ENCODE measurements at places on chromosomes 12 and 14.

DNA sequence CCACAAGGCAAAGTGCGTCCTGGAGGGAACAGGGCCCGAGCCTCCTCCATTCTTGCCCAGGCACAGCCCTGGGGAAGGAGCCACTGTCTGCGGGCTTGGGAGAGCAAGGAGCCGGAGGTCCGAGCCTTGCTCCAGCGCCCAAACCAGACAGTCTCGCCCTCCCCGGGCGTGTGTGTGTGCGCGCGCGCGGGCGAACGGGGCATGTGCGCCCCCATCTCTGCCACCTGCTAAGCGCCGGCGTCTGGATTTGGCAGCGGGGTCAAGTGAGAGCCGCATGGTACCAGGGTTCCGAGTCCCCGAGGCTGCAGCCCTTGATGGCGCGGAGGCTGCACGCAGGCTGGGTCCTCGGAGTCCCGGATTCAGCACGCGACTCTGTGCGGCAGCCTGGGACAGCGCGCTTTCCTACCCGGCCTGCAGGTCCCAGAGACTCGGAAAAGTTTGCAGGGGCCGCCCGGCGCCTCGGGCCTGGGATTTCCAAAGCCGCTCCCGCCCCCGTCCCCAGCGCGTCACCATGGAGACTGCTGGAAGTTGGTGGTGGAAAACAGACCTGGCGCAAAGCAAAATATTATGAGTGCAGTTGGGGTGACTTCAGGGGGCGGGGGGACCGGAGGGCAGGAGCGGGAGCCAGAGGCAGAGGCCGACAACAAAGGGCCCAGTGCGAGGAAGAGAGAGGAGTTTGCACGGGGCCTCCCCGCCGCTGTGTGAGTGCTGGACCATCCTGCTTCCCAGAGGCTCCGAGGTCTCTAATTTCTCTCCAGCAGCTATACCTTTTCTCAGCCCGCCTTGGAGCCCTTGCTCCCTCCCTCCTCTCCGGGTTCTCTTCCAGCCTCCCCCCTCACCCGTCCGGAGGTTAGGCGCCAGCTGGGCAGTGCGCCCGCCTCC is 4.2 kb downstream of the RFX4 start:
- no peak for DNase-seq

GRCh38 chr12:79624378-79624777 is 66.4 kb downstream of the PAWR start:
- no peak for DNase-seq

- no peak for DNase-seq
Observed at GRCh38 chr12:126095748-126096510, 1030.7 kb downstream of the AACS start.

DNA sequence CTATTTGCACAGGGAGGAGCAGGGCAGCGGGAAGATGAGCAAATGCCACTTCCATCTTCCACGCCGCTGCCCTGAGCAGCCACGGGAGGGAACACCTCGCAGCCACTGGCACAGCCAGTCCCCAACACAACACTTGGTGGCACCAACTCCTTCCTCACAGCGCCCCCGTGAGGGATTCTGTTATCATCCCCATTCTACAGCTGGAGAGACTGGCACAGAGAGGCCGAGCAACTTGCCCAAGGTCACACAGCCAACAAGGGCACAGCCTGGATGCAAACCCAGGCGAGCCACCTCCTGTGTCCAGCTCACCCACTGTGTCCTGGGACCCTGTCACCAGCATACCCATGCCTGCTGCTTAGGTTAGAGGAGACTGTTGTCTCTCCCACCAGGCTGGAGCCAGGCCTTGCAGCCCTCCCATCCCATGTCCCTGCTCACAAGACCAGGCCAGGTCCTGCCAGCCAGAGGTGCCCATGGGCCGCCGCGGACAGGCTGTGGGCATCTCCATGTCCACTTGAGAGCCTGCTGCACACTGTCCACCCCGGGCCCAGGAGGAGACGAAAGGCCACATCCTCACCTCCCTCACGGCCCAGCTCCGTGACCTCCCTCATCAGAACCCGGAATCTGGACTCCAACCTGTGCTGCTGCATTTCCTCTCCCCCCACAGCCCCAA is 57.0 kb downstream of the NCOR2 start:
- DNase-seq: peak; percentile 37

DNA sequence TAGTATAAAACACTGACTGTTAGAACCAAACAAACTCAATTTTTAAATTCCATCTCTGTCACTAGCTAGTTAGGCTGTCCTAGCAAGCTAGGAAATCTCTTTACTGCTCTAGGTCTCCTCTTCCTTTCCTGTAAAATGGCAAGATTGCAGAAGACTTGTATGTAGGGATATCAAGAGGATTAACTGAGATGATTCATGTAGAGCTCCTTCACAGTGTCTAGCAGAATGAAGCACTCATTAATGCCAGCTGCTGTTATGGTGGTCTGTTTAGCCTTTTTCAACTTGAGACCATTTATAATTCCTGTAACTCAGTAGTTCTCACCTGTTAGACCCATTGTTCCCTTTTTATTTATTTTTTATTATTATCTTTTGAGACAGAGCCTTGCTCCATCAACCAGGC is 67.8 kb upstream of the KCNH3 start:
- no peak for DNase-seq

DNA sequence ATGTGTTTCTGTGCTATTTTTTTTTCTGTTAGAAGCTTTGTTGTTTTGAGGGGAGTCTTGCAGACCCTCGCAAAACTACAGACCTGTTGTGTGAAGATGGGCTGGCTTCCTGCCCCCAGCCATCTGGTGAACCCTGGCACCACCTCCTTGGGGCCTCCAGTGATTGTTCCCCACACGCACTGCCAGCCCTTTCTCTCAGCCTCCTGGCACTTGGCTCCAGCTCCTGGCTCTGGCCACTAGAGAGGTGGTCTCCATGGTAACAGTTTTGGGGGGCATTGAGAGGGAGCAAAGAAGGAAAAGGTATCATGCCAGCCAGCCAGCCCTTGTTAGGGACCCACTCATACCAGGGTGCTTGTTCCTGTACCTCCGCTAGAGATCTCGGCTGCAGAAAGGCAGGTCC is 176.4 kb upstream of the RPH3A start:
- no peak for DNase-seq

- no peak for DNase-seq
Observed at GRCh38 chr14:86596024-86596423, 1066.1 kb downstream of the FLRT2 start.

- peak; percentile 66 for DNase-seq
Observed at GRCh38 chr14:105173901-105174894, 5.6 kb upstream of the JAG2 start.

GRCh38 chr12:20513189-20513588 is 144.9 kb downstream of the PDE3A start:
- no peak for DNase-seq

DNA sequence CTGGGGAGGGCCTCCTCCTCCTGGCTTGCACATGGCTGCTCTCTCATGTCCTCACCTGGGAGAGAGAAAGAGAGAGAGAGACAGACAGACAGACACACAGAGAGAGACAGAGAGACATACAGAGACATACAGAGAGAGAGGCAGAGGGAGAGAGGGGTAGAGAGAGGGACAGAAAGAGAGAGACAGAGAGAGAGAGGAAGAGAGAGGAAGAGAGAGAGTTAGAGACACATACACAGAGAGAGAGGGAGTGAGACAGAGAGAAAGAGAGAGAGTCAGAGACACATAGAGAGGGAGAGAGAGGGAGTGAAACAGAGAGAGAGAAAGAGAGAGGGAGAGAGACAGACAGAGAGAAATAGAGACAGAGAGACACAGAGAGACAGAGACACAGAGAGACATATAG is 103.6 kb upstream of the ESRRB start:
- no peak for DNase-seq

DNA sequence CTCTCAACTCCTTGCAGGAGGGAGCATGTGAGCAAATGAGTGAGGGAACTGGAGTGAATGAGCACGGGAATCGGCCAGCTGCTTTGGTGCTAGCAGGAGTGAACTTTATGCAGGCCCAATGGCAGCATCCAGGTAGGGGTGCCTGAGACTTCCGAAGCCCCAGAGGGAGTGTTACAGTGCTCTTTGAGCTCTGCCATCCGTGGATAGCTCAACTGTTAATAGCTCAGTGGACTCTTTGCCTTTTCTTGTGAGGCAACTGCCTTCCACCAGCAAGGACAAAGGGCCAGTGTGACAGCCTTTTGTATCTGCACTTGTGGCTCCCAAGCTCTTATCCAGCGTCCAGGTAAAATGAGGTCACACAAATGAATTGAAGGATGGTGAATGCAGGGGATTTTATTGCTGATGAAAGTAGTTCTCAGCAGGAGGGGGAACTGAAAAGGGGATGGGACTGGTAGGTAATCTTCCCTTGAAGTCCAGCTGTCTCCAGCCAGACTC is 12.9 kb downstream of the CREBL2 start:
- DNase-seq: no peak

GRCh38 chr14:55389330-55389729 is 22.3 kb downstream of the ATG14 start:
- no peak for DNase-seq

- DNase-seq: no peak
Observed at GRCh38 chr12:53336181-53336681, at the start of gene SP7. TSS of gene SP7 (minus strand) at chr12:53336354. CDS start at chr12:53335646, 708 bp downstream.

DNA sequence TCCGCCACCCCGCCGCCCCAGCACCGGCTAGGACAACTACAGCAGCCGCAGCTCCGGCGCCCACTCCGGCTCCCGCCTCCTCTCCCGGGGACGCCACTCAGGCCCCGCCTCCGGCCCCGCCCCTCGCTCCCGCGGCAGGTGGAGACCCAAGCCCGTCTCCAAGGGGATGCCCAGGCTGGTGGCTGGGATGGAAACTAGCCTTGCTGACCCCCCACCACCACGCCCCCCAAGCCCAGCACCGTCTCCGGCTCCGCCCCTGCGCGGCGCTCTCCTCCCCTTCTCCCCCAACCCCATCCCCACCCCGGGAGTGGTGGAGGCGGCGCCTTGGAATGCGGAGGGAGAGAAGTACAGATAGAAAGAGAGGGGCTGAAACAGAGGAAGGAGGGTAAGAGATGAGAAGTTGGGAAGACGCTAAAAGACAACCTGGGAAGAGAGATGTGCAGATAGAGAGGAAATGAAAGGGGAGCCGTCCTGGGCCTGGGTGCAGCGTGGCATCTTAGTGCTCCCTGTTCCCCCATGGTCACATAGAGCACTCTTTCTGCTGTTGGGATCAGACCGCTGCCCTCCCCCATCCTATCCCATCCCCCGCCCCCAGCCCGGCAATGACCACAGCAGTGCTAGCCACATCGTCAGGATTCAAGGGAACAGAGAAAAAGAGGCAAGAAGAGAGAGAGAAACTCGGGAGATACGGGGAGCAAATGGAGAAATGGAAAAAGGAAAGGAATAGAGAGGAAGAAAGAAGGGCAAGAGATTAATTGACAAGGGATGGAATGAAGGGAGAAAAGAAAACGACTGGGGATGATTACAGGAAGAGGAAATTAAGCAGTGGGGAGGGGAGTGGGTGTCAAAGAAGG is at the start of gene ITGA7:
Gene ITGA7, minus strand, starts transcription at position 64 of the 854 bp plus-strand sequence. CDS start 222 bp downstream, outside the sequence.
- DNase-seq: peak; percentile 77
